GM04504 (cell line): ENCODE measurements at places on chromosomes 2 and 18.

GRCh38 chr2:48369971-48370370, 160.0 kb upstream of the STON1 start:
- DNase-seq, result no peak

DNA sequence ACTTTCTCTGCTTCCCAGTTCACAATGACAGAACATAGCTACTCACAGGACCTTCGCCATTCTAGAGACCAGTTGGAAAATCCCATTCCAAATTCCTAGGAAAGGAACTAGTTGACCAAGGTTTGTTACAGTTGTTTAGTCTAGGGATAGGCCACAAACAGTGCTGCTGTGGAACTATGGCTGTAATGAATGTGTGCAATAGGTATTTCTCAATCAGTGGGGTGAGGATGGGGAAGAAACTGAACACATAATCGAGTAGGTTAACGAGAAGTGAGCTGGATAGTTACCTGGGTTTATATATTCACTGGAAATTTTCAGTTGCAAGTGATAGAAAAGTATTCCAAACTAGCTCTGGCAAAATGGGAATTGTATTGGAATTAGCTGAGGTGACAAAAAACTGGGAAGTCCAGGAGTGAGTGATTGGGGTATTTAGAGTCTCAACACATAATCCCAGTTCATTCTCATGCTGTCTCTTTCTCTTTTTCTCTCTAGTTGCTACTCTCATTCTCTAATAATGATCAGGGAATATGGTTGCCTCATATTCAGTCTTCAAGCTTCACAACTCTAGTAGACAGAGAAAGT, 18.2 kb upstream of the HMSD start:
- DNase-seq, result no peak

GRCh38 chr2:138090330-138090729, 126.1 kb downstream of the HNMT start:
- DNase-seq, result peak; percentile 27

DNA sequence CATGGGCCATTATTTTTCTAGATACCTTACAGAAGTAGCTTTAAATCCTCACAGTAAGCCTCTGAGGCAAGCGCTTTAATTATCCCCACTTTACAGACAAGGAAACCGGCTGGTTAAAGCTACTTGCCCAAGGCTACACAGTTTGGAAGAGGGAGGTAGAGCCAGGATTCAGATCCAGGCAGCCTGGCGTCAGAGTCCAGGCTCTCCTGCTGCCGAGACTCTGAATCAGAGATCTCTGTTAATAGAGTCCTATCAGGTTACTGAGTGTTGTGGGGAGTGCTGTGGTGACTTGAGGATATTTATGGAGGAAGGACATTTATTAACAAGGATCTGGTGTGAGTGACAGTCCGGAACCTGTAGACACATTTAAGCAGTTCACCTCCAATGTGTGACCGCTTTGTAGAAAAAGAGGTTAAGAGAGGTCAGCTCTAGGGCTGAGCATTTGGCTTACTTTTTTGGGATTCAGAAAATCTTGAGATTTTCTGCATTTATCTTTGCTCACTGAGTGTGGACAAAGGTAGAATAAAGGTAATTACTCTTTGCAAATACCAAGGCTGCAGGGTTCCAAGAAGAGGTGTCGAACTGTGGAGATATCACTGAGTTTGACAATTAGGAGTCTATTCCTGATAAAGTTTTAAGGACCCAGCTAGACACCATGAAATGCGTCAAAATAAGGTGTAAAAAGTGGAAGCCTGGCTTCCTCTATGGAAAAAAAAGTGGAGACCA, 1.6 kb upstream of the CEP192 start:
- no peak for DNase-seq

DNA sequence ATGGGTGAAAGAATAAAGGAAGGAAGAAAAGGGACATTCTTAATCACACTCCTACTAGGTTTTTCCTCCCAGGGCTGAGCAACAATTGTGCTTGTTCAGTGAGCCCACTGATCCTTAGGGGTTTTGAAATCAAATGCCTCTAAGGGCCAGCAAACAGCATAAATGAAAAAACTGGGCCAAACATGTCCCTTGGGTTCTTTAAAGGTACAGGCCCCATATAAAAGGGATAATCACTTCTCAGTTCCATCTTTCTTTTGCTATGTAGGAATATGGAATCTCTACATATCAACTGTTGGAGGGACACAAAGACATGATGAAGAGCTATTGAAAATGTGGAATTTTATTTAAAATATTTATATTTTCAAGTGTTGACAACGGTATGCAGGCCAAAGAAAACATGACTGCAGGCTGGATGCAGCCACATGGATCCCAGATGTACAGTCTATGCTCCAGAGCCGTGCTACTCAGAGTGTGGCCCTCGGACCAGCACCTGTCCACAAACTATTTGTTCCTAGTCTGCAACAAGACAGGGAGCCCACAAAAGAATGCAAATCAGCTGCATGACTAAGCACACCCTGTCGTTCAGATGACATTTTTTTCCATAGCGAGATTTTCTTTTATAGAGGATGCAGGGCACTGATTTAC, 110.0 kb downstream of the CDH20 start:
- DNase-seq, result no peak

- no peak for DNase-seq
Measured at GRCh38 chr2:1968988-1969700, 224.8 kb upstream of the PXDN start.

GRCh38 chr2:197416268-197416667, 18.6 kb downstream of the SF3B1 start:
- no peak for DNase-seq

DNA sequence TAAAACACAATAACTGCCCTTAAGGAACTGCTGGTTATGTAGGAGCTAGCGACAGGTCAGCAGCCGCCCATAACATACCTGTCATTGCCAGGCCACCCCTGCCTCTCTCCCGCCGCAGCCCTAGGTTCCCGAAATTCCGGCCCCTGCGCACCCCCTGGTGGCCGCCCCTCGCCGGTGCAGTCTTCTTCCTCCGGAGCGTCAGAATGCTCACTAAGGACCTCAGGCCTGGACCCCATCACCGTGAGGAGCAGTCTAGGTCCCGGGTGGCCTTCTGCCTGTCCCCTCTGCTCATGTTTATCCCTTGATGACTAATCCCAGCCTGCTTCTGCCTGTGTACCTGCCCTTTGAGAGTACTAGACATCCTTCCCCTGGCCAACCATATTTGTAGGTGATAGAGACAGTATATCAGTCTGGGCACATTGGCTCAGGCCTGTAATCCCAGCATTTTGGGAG, 115.7 kb upstream of the SLC1A4 start:
- DNase-seq, result no peak

GRCh38 chr2:95297639-95298395, 670 bp downstream of the KCNIP3 start:
- DNase-seq, result no peak

DNA sequence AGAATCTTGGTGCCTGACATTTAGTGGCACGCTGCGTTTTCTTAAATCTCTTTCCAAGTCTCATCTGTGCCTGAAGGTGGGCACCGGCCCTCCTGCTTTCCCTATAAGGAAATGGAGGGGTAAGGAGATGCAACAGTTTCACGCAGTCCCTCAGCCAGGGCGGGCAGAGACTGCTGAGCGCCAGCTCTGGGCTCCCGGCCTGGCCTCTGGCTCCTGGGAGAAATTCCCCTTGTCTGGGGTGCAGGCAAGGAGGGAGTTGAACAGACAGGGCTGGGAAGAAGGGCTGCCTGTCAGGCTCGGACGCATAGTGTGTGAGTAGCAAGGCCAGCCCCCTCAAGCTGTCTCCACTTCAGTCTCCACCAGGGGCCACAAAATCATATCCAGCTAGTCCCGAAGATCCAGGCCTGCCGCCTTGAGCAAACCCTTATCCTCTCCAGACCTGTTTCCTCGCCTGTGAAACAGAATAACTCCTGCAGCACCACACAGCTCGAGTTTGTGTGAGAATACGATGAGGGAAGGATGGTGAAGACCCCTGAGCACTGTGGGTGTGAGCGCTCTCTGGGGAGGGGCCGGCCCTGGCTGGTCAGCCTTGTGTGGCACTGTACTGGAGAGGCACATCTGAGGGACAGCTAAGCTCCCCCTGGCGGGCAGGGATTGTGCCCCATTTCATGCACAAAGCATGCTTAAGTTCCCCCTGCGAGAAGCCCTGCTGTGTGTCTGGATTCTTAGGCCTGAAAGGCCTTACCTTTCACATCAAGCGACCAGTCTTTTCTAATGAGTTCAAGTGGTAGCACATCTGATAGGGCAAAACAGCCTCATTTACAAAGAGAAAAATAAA, 33.8 kb downstream of the SDC1 start:
- DNase-seq, result no peak

GRCh38 chr2:64533882-64534281, 9.8 kb downstream of the AFTPH start:
- DNase-seq, result no peak
